ENCODE measurements at places on chromosomes 2 and 18. TPM values are rescaled to one million over a fixed set of nuclear protein-coding genes. Genes with fewer than 3 reads are reported as not detected.

- DNase-seq: no peak
- H3K27me3 ChIP-seq: no peaks in the 10 kb centered on the region
- no peak overlapping the region for H3K4me3 ChIP-seq
- no peaks in the 10 kb centered on the region for H3K36me3 ChIP-seq
- no peak overlapping the region for H3K27ac ChIP-seq
Observed at GRCh38 chr2:205714789-205715720, 32.8 kb downstream of the NRP2 start.

GRCh38 chr18:67519592-67519991 is 3.1 kb upstream of the DSEL start:
- H3K4me3 ChIP-seq: no peak overlapping the region
- H3K27ac ChIP-seq: peak overlapping the region; percentile 60

GRCh38 chr18:57748770-57749603 is 54.1 kb downstream of the ATP8B1 start:
- H3K27ac ChIP-seq: no peak overlapping the region
- peaks cover 21% of the 10 kb centered on the region for H3K4me1 ChIP-seq
- H3K27me3 ChIP-seq: no peaks in the 10 kb centered on the region
- H3K36me3 ChIP-seq: 0 out of 2 replicates have a peak, but pooled peaks cover 10% of the 10 kb centered on the region
- H3K4me3 ChIP-seq: no peak overlapping the region

GRCh38 chr2:86368161-86368824 is 30.9 kb upstream of the REEP1 start:
- peak overlapping the region; percentile 53 for H3K4me3 ChIP-seq
- H3K4me1 ChIP-seq: peaks cover 5% of the 10 kb centered on the region
- H3K27me3 ChIP-seq: no peaks in the 10 kb centered on the region
- peak; percentile 72 for DNase-seq
- no peak overlapping the region for H3K27ac ChIP-seq
- H3K36me3 ChIP-seq: no peaks in the 10 kb centered on the region

The SCYGR4 gene
- not detected for total RNA-seq

The PSMA8 gene
- total RNA-seq: not detected

The HTR2B gene
- not detected for total RNA-seq

The ATP8B1 gene
- total RNA-seq: 43.4 TPM

All from GM23248 (cell line).